CD4-positive, alpha-beta T cell treated with Interleukin-10 for 1 hour (primary cell): ENCODE measurements at places on chromosomes 7 and 10.

DNA sequence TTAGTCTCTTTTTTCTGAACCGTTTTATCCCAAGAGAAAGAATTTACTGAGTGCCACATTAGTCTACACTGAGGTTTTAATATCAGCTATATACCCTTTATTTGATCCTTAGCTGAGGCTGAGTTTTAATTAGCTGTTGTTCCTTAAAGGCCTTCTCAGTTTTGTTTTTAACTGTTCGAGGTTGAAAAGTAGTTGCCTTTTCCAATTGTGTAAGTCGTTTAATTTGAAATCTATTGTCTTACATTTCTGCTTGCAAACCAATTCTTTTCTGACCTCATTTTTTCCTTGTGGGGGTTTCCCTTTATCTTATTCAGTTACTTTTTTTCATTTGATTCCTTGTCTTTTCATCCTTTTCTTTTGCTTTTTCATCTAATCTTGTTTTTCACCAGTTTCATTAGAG, 30.8 kb downstream of the UMAD1 start:
- no peak for DNase-seq

DNA sequence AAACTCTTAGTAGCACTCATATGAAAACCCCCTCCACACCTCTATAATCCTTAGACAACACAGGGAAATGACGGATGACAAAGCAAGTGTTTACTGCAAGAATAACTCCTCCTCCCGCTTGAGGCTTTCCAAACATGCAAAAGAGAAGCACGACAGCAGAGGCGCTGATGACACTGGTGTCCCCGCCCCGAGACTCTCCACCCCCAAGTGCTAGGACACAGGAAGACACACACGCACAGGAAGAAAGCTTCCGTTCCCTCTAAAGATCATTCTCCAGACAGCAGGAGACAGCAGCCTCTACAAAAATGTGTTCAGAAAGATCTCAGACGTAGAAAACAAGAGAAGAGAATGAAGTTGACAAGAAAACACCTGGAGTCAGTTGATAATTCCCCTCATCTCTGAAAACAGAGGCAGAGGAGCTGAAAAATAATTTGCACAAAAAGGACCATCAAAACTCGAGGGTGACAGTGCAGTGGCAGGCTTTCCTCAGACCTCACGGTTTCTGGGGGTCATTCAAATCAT, 90.2 kb downstream of the DLG5 start:
- DNase-seq: peak; percentile 87

- no peak for DNase-seq
These were observed 141.1 kb upstream of the LRRTM3 start for GRCh38 chr10:66784770-66785169.

GRCh38 chr10:29186221-29186620, 102.6 kb upstream of the LYZL1 start:
- DNase-seq: no peak

DNA sequence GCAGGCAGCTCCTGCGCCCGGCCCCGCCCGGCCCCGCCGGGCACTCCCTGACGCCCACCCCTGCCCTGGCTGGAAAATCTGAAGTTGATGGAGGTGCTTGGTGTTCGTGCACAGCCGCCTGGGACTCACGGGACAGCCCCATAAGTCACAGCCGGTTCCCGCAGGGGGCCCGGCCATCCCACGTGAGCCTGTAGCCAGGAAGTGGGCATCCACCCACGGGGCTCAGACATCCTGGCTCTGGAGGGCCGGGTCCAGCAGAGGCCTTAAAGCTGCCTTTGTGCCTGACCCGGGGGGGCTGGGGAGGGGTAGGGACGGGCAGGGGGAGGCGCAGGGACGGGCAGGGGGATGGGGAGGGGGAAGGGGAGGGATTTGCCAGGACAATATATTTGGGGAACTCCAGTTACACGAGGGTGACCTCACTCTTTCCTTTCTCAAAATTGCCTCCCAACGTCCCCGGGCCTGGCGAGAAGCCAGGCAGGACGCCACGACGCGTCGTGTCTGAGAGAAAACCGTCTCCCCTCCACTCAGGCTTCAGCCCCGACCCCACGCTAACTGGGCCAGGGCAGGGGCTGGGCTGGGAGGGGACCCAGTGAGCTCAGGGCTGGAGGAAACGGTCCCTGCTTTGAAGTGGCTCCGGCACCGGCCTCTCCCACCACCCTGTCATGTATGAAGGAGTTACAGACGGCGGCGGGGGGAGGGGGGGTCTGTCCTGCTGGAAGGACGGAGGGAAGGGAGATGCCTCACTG, 82.1 kb upstream of the PDGFA start:
- peak; percentile 91 for DNase-seq

GRCh38 chr10:2232479-2232878, 495.2 kb upstream of the ADARB2 start:
- DNase-seq: no peak

DNA sequence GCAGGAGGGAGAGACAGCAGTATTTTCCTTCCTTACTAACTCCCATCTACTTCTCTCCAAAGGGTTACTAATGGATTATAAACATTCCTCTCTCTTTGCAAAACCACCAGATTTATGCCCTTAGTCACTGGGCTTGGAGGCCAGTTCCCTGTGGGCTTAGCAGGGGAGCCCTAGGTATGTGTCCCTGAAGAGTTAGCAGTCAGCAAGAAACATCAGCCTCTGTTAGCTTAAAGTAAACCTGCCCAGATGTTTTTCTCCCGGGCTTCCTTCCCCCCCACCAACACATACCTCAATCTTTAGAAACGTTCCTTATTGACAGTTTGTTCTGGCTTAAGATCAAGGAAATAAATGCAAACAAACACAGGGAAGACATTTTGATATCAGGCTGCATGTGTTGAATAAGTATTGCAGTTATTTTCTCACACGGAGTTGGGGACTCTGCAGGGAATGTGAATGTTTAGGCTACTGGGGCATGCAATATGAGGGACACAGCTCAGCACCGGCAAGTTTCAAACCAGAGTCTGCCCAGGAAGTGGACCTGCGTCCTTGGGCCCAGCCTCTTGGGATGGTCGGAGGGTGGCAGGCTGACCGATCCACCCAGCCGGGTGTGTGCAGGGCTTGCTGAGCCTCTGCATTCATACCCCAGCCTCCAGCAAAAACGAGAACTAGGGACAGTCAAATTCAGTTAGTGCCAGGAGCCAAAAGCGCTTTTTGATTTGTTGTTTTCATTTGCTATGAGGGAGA, 252.0 kb upstream of the GRB10 start:
- DNase-seq: no peak

DNA sequence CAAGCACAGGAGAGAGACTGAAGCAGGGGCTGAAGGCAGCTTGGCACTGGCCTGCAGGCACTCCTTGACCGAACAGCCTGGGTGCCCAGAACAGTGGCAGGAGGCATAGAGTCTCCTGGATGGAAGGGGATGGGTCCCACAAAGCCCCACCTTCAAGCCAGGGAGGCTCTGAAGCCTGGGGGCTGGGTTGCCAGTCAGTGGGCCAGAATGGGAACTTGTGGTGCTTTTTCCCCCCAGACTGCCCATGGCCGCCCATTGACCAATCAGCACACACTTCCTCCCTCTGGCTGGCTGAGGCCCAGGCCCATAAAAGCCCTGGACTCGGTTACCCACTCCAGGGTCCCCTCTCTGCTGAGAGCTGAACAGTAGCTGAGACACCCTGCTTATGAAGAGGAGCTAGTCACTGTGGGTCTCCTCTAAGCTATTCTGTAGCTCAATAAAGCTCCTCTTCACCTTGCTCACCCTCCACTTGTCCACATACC, 109.6 kb downstream of the ELAPOR2 start:
- no peak for DNase-seq
